Fibroblast of villous mesenchyme (primary cell): ENCODE measurements at places on chromosomes 11 and 22. TPM values are rescaled to one million over a fixed set of nuclear protein-coding genes. Genes with fewer than 3 reads are reported as not detected.

- DNase-seq: peak; percentile 45
Observed at GRCh38 chr11:66878474-66878873, 21.6 kb downstream of the LRFN4 start.

DNA sequence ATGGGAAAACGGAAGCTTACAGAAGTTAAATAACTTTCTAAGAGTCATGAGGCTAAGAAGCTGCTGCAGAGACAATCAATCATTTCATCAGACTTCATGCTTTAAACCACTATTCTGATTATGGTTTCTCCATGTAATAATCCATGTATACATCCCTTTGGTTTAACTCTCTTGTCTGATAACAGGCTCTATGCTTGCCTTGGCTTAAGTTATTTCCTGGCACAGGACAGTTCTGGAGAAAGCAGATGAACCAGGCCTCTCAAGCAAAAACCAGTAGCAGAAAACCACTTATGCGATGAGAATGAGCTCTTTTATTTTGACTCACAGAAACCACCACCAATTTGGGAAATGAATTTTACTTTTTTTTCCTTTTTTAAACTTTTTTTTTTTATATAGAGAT lies 6.5 kb upstream of the PCF11 start:
- DNase-seq: no peak

DNA sequence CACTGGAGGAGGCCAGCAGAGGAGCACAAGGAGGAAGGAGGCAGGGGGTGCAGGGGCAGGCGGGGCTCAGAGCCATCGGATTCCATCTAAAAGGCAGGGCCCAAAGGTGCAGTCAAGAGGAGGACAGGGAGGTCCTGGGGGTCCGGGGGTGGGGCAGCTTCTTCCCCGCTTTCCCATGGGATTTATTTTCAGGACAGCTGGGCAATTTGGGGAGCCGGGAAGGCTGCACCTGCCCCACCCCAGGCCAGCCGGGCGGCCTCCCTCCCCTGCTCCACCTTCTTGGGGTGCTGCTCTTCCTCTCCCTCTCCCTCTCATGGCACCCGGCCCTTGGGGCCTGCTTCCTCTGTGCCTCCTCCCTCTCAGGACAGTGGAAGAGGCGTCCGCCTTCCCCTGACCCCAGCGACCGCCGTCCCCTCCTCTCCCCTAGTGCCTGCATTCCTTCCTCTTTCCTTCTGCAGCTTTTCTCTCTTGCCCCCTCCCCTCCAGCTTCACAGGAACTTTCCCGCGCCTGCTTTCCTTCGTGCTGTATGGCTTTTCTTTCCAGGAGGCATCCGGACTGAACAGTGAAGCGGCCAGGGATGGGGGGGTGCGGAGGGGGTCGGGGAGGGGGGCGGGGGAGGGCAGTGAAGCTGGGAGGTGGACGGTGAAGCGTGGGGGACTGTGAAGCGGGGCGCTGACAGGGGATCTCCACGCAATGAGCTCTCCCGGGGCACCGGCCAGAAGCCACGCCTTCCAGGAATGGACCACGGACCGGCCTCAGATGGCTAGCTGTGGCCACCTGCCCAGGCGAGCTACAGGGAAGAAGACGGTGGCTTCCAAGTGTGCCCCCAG lies 26.9 kb downstream of the APOBEC3H start:
- DNase-seq: no peak

The ARVCF gene
- 6.0 and 8.4 TPM in 2 replicates for total RNA-seq

The EFEMP2 gene
- total RNA-seq: 77.7 and 79.6 TPM in 2 replicates
